Renal pelvis (tissue), 12 donors: ENCODE measurements at places on chromosomes 6 and 20.

- peak; percentile 76 for DNase-seq
These were observed 12.1 kb upstream of the PDYN start for GRCh38 chr20:2005831-2006426.

GRCh38 chr6:146194434-146194833, 165.6 kb downstream of the GRM1 start:
- no peak for DNase-seq

- DNase-seq = no peak
These were observed 32.3 kb upstream of the LY86 start for GRCh38 chr6:6556161-6556737.

DNA sequence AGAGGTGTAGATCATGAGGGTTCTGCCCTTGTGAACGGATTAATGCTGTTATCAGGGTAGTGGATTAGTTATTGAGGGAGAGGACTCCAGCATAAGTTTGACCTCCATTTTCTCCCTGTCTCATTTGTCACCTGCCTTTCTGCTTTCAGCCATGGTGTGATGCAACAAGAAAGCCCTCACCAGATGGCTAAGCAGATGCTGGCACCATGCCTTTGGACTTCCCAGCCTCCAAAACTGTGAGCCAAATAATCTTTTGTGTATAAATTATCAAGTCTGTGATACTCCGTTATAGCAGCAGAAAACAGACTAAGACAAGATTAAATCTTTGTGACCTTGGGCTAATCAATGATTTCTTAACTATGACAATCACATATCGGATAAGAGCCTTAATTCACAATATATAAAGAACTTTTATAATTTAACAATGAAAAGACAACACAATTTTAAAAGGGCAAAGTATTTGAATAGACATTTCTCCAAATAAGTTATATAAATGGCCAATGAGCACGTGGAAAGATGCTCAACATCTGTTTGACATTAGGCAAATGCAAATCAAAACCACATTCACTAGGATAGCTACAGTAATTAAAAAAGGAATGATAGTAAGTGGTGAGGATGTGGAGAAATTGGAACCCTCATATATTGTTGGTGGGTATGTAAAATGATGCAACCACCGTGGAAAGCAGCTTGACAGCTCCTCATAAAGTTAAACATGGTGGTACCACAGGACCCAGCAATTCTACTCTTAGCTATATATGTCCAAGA, 45.3 kb upstream of the IFNGR1 start:
- DNase-seq = no peak

DNA sequence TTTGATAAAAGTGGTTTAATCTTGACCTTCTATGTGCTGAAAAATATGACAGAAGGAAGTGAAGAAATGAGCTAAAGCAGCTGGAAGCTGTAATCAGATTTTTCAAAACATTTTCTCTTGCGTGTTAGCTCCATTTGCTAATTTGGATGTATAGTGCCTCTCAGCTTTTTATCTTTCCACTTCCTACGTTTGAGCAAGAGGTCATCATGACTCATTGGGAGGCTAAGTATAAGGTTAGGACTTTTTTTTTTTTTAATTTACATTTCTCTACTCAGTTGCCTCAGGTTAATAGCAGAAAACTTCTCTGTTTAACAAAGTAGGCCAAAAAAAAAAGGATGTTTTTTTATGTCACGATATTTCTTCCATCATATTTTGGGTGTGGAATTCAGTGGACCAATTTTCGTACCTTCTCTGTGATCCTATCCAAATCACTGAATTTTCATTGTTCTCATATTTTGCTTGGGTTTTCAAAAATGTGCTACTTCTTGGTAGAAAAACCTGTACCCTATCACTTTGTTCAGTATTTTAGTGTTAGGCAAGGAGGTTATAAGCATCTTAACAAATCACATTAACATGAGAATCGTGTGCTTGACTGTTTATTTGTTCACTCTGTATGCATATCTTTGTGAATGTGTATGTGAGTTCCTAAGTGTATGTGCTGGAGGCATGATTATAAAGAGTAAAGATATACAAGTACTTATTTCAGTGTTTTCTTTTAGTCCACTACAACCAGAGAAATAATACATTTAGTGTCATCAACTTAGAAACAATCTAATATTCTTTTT, 1028.3 kb upstream of the EYS start:
- no peak for DNase-seq
